ENCODE measurements at places on chromosomes 5 and 9. TPM values are rescaled to one million over a fixed set of nuclear protein-coding genes. Genes with fewer than 3 reads are reported as not detected.

The GABRA6 gene
- total RNA-seq = not detected

The CDKN2B gene
- total RNA-seq = 1.3 TPM

The PCDH12 gene
- 0.31 TPM for total RNA-seq

The CDX1 gene
- not detected for total RNA-seq

The MTX3 gene
- total RNA-seq = 33.1 TPM

The GHR gene
- total RNA-seq = not detected

The BARHL1 gene
- total RNA-seq = not detected

The G3BP1 gene
- 133 TPM for total RNA-seq

The OR1L8 gene
- not detected for total RNA-seq

The CCNJL gene
- total RNA-seq = not detected

The ENC1 gene
- total RNA-seq = 0.60 TPM

The DOK3 gene
- 5.7 TPM for total RNA-seq

The PTPRD gene
- total RNA-seq = 0.44 TPM

The PRDM9 gene
- not detected for total RNA-seq

The WWC1 gene
- 0.35 TPM for total RNA-seq

The PCDHA9 gene
- not detected for total RNA-seq

The TMEM215 gene
- not detected for total RNA-seq

The MARCHF11 gene
- total RNA-seq = not detected

The HMCN2 gene
- 0.12 TPM for total RNA-seq

The PDLIM4 gene
- 0.79 TPM for total RNA-seq

The SPATA31C1 gene
- total RNA-seq = not detected

The GADD45G gene
- total RNA-seq = 6.0 TPM

The IER5L gene
- 4.2 TPM for total RNA-seq

The ZNF483 gene
- total RNA-seq = 3.4 TPM

The ZFP2 gene
- total RNA-seq = 0.58 TPM

The ACOT12 gene
- not detected for total RNA-seq

The SHOC1 gene
- total RNA-seq = not detected

The HK3 gene
- total RNA-seq = 0.46 TPM

The IZUMO3 gene
- not detected for total RNA-seq

The ESM1 gene
- not detected for total RNA-seq

The NRG2 gene
- total RNA-seq = 0.07 TPM

The C1QTNF2 gene
- not detected for total RNA-seq

The DNAH5 gene
- total RNA-seq = not detected

The MRPS30 gene
- 49.9 TPM for total RNA-seq
